ENCODE measurements at places on chromosomes 7 and 10.

GRCh38 chr10:119104654-119105015 lies 722 bp downstream of the DENND10 start:
- no peak for DNase-seq

DNA sequence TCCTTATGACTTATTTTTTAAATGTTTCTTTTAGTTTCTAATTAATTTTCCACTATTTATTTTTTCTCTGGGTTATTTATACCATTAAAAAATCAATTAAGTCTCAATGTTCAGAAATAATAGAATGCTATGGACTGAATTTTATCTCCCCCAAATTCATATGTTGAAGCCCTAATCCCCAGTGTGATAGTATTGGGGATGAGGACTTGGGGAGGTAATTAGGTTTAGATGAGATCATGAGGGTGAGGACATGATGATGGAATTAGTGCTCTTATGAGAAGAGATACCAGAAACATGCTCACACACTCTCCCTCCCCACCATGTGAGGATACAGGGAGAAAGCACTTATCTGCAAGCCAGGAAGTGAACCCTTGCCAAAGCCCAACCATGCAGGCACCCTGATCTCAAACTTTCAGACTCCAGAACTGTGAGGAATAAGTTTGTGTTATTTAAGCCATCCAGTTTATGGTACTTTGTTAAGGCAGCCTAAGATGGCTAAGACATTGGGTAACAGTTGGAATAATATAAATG lies 202.6 kb downstream of the MDFIC start:
- no peak for DNase-seq

GRCh38 chr7:98281757-98282606 lies 496 bp downstream of the BRI3 start:
- DNase-seq = no peak

- no peak for DNase-seq
Measured at GRCh38 chr7:116062666-116063065, 32.1 kb upstream of the TFEC start.

DNA sequence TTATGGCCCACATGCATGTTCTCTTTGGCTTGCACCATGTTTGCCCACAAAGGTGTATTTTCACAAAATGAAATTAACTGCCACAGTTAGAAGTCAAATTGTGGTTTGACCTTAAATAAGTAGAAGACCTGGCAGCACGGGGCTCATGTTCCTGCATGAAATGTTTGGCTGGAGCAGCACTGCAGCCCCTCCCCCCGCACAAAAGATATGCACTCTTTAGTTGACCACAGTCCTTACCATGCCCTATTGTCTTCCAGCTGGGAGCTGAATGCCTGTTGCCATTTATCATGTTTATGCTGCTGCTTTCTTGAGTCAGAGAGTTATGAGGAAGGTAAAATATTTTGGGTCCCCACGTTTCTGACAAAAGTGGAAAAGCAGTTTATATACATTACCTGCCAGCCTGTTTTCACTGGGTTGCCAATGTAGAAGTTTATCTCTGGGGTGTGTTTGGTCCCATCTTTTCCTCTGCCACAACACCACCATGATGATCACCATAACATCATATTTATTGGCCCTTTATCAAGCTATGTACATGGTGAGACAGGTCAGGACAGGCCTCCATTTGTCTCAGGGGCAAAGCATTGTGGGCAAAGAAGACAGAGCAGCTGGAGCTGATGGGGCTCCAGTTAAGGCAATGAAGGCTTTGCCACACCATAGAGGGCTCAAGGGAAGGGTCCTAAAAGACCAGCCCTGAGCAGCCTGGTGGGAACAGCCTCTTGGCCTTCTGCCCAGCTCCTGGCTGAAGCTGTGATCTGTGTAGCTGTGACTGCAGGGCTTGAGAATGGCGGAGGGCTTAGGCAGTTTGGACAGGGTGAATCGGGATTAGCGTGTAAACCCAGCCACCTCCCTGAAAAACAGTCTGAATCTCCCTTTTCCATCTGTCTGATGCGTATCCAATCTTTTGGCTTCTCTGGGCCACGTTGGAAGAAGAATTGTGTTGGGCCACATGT lies 5.4 kb downstream of the PRF1 start:
- DNase-seq = no peak

GRCh38 chr7:36283711-36284130 lies 105.9 kb upstream of the ANLN start:
- no peak for DNase-seq

DNA sequence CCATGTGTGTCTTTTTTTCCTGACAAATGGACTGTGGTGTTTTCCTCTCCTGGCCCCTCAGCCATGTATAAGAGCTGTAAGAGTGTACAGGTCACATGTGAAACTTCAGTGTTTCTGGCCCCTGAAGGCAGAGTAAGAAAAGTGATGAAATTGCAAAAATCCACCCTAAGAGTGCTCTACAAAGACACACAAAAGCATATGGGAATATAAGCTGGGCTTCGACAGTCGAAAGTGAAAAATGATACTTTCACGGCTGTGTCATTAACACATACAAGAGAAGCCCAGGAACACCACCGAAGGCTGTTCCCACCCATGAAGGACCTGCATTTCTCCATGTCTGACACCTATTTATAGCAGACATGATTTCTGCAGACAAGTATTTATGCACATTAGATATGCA lies 192.2 kb downstream of the PARD3 start:
- DNase-seq = no peak

- peak; percentile 61 for DNase-seq
Measured at GRCh38 chr7:5665094-5666025, 116.1 kb downstream of the RNF216 start.

- DNase-seq = no peak
Measured at GRCh38 chr10:60870803-60871202, 73.2 kb downstream of the RHOBTB1 start.

GRCh38 chr10:22988581-22989360 lies 60.9 kb downstream of the ARMC3 start:
- DNase-seq = peak; percentile 56

GRCh38 chr10:69729326-69730048 lies 72.2 kb upstream of the COL13A1 start:
- no peak for DNase-seq

- DNase-seq = no peak
Measured at GRCh38 chr7:4436361-4436895, 245.7 kb upstream of the FOXK1 start.

DNA sequence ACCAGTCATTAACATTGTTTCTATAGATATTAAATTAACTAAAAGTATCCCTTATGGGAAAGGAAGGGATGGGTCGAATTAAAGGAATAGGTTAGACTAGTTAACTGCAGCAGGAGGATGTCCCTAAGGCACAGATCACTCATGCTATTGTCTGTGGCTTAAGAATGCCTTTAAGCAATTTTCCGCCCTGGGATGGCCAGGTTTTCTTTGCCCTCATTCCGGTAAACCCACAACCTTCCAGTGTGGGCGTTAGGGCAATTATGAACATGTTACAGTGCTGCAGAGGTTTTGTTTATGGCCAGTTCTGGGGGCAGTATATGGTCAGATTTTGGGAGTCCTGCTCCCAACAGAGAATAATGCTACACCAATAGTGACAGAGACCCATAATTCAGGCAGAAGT lies 139.3 kb upstream of the CDK13 start:
- no peak for DNase-seq

DNA sequence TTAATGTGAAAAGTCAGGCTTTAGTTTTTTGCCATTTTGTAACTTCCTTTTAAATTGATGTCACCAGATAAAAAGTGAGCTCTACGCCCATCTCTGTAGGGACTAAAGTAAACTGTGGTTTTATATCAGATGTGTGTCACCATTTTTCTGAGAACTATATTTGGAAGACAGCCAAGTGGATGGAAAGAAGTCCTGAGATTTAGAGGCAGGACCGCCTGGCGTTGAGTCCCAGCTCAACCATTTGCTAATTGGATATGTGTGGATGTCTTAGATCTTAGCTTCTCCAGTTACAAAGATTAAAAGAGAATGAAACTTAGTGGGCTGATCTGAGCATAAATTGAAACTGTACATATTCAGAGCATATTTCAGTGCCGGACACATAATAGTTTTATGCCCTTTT lies 691.6 kb upstream of the CELF2 start:
- DNase-seq = no peak

DNA sequence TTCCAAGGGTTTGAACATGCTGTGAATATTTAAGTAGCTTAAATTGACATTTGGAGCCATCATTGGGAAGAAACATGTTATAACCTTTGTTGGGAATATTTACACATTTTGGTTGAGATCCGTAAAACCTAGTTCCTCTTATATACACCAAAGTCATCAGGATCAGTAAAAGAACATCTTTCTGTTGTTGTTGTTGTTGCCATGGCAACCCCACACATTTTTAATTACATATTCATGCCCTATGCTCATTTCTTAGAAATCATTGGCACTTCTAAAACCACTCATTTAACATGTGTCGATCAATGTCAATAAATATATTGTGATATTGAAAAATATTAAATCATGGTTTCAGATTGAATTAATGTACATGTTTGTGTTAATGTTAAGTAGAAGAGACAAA lies 122.6 kb downstream of the POU6F2 start:
- DNase-seq = no peak

- DNase-seq = no peak
Measured at GRCh38 chr10:129500617-129501339, 33.7 kb downstream of the MGMT start.

GRCh38 chr7:20279979-20280378 lies 50.7 kb upstream of the ITGB8 start:
- DNase-seq = no peak

DNA sequence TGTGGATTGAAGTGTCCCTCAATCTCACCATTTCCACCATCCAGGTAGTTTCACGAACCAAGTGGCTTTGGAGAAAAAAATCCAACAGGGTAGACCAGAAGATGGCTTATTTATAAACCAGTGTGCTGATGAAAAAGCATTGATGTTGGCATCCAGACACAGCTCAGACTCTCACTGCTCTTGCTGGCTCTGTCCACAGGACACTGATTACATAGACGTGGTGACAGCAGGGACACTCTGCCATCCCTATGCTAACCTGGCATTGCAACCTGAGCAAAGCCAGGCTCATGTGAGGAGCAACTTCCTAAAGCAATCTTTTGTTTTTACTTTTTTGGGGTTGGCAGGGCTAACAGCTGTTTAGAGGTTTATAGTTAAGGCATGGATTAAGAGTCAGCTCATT lies 130.6 kb upstream of the SVIL start:
- DNase-seq = no peak

DNA sequence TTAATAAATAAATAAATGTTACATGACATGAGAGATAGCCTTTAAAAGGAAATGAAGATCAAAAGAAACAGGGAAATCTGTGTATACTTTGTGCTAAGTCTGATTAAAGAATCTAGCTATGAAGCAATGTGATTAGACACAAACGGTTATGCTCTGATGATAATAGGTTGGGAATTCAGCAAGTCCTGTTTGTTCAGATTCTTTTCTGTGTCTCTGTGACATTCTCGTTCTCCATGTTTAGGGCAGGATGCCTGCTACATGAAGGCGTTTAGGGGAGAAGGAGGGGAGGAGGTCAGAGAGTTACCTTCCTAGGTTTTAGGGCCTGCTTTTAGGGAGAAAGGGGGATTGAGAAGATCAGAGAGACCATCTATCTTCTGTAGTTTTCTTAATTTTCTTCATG lies 555.3 kb downstream of the DNAJB9 start:
- no peak for DNase-seq

GRCh38 chr10:10785627-10786026 lies 232.0 kb upstream of the CELF2 start:
- DNase-seq = no peak

GRCh38 chr10:77965294-77965693 lies 38.7 kb upstream of the DLG5 start:
- DNase-seq = no peak

DNA sequence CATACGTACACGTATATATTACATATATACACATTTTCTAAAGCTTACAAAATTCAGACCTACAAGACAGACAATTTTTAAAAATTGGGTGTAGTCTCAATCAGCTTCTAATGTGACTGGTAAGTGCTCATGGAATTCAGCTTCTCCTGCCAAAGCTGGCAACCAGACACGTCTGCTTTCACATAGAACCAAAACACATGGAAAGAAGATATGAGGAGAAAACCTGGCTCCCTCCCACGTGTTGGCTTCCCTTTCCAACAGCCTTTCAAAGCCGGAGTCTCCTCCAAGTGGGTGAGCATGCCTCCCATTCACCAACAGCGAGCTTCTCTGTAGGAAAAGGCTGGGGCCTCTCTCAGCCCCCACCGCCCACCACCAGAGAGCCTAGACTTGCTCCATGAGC lies 33.4 kb downstream of the CDCA7L start:
- DNase-seq = no peak

All from SHP77 treated with DMSO at 0.1 percent for 48 hours (cell line).